Testis (tissue), 5 donors: ENCODE measurements at places on chromosomes 5 and 9.

GRCh38 chr9:5841771-5842573 is 9.1 kb upstream of the ERMP1 start:
- no peaks in the 10 kb centered on the region for H3K36me3 ChIP-seq
- peaks cover 20% of the 10 kb centered on the region for H3K4me1 ChIP-seq

DNA sequence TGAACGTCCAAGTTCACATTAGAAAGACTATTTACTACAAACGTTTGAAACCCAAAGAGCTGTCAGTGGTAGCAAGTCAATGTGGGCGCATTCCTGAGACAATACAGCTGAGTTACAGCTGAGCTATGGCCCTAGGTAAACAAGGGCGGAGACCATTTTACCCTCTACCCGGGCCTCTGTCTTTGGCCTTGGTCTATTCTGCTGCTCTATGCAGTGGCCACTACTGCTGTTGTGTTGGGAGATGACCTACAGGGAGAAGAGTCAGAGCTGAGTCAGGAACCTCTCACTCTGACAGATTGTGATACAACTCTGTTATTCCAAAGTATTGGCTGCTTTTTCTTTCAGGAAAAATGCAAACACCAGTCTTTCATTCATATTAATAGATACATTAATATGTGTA is 700.6 kb downstream of the SEMA5A start:
- H3K36me3 ChIP-seq, result no peaks in the 10 kb centered on the region
- no peak for DNase-seq
- no peaks in the 10 kb centered on the region for H3K27me3 ChIP-seq
- H3K27ac ChIP-seq, result no peak overlapping the region
- H3K4me3 ChIP-seq, result no peak overlapping the region

- no peak overlapping the region for H3K27ac ChIP-seq
- H3K36me3 ChIP-seq, result no peaks in the 10 kb centered on the region
- no peak overlapping the region for H3K4me3 ChIP-seq
- H3K4me1 ChIP-seq, result no peaks in the 10 kb centered on the region
- DNase-seq, result no peak
- no peaks in the 10 kb centered on the region for H3K27me3 ChIP-seq
Measured at GRCh38 chr9:81031422-81032029, 657.8 kb downstream of the TLE1 start.

- H3K27ac ChIP-seq, result no peak overlapping the region
- H3K27me3 ChIP-seq, result no peaks in the 10 kb centered on the region
- DNase-seq, result no peak
- no peak overlapping the region for H3K4me3 ChIP-seq
- H3K36me3 ChIP-seq, result no peaks in the 10 kb centered on the region
- H3K4me1 ChIP-seq, result peaks cover 16% of the 10 kb centered on the region
Measured at GRCh38 chr5:115838885-115839518, 2.4 kb downstream of the ATG12 start.

DNA sequence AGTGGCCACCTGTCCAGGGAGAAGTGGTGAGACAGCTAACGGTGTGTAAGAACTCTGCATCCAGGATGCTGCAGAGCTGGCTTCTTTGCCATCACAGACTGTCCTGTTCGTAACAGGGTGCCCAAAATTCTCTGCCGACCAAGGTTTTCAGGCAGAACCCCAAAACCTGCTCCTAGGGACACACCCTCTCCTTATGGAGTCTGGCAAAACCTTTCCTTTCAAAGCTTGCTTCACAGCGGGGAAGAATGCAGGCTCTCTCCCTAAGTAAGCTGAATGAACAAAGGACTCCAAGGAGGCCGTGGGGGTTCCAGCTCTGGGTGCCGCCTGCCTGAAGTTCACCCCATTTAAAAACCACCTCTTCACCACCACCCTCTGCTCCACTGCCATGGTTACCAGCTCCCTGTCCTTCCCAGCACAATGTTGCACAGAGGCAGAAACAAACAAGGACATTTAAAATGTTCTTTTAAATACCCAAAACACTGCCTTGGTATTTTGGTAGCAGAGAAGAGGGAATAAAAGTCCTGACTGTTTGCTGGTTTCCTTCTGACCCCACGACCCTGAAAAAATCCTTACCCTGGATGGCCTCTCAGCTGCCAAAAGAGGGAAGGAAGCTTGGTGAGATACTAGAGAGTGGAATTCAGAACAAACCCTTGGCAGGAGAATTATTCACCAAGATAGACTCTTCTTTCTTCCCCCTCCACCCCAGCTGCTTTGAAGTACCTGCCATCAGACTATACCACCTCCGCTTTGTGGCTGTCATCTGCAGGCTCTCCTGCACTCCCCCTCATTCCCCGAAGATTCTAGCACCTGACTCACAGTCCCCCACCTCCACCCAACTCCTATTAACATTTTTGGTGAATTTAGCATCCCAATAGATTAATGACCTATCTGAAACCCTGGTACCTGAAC is 7.1 kb upstream of the KLF9 start:
- H3K27me3 ChIP-seq, result no peaks in the 10 kb centered on the region
- H3K36me3 ChIP-seq, result no peaks in the 10 kb centered on the region
- H3K27ac ChIP-seq, result peak overlapping the region; percentile 98
- peak; percentile 31 for DNase-seq
- H3K4me3 ChIP-seq, result peak overlapping the region; percentile 48

GRCh38 chr9:75658301-75658905 is 232.1 kb upstream of the PCSK5 start:
- DNase-seq, result no peak
- H3K4me1 ChIP-seq, result no peaks in the 10 kb centered on the region
- H3K4me3 ChIP-seq, result no peak overlapping the region
- no peak overlapping the region for H3K27ac ChIP-seq
- no peaks in the 10 kb centered on the region for H3K27me3 ChIP-seq

GRCh38 chr9:121645003-121645402 is 6.4 kb upstream of the DAB2IP start:
- H3K4me3 ChIP-seq, result no peak overlapping the region
- H3K36me3 ChIP-seq, result no peaks in the 10 kb centered on the region
- H3K27ac ChIP-seq, result no peak overlapping the region
- peaks cover 4% of the 10 kb centered on the region for H3K4me1 ChIP-seq

- H3K4me3 ChIP-seq, result no peak overlapping the region
- no peaks in the 10 kb centered on the region for H3K27me3 ChIP-seq
- H3K36me3 ChIP-seq, result no peaks in the 10 kb centered on the region
- no peak for DNase-seq
Measured at GRCh38 chr5:59685191-59685530, 208.4 kb downstream of the PDE4D start.

DNA sequence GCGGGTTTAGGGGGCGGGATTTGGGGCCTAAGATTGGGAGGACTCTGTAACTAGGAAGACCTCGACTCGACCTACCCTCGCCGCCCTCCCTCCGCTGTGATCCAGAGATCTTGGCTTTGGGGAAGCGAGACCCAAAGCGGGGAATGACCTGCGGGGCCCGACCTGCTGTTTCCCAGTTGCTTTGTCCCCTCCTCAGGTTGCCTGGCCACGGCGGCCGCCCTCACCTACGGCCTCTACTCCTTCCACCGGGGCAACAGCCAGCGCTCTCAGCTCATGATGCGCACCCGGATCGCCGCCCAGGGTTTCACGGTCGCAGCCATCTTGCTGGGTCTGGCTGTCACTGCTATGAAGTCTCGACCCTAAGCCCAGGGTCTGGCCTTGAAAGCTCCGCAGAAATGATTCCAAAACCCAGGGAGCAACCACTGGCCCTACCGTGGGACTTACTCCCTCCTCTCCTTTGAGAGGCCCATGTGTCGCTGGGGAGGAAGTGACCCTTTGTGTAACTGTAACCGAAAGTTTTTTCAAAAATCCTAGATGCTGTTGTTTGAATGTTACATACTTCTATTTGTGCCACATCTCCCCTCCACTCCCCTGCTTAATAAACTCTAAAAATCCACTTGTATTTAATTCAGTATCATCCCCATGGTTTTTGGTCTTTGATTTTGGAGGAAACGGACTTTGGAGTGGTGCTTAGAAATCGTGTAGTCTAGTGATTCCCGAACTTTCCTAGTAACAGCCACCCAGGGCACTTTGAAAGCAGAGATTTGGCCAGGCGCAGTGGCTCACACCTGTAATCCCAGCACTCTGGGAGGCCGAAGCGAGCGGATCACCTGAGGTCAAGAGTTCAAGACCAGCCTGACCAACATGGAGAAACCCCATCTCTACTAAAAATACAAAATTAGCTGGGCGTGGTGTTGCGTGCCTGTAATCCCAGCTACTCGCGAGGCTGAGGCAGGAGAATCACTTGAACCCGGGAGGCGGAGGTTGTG is 878 bp downstream of the HIGD2A start:
- peaks cover 13% of the 10 kb centered on the region for H3K4me1 ChIP-seq
- H3K36me3 ChIP-seq, result no peaks in the 10 kb centered on the region
- H3K27ac ChIP-seq, result peak overlapping the region; percentile 89
- no peak for DNase-seq
- no peaks in the 10 kb centered on the region for H3K27me3 ChIP-seq
- peak overlapping the region; percentile 74 for H3K4me3 ChIP-seq

- no peak for DNase-seq
- H3K4me1 ChIP-seq, result no peaks in the 10 kb centered on the region
- H3K4me3 ChIP-seq, result no peak overlapping the region
- no peaks in the 10 kb centered on the region for H3K36me3 ChIP-seq
Measured at GRCh38 chr5:4676934-4677333, 463.2 kb upstream of the ADAMTS16 start.

DNA sequence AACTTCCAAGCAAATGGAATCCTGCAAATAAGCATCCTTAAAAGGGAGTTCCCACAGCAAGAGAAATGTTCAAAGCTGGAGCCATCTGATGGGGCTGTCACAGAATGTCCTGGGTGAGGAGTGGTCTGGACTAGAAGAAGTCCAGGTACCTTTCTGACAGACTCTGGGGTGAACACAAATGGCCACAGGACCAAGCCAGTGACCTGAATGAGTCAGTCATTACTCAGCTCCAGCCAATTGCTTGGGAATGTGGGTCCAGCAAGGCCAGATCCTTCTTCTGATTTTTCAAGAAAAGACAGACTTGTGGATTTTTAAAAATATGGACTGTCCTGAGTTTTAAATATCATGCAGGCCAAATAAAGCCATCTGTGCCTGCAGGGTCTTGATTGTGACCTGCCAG is 30.1 kb downstream of the GALNT10 start:
- DNase-seq, result no peak
- H3K36me3 ChIP-seq, result no peaks in the 10 kb centered on the region
- no peaks in the 10 kb centered on the region for H3K27me3 ChIP-seq
- H3K4me1 ChIP-seq, result peaks cover 8% of the 10 kb centered on the region

GRCh38 chr9:33220681-33221567 is 19.0 kb upstream of the SPINK4 start:
- H3K4me3 ChIP-seq, result no peak overlapping the region
- no peak overlapping the region for H3K27ac ChIP-seq
- no peaks in the 10 kb centered on the region for H3K27me3 ChIP-seq
- DNase-seq, result no peak
- H3K4me1 ChIP-seq, result peaks cover 7% of the 10 kb centered on the region

DNA sequence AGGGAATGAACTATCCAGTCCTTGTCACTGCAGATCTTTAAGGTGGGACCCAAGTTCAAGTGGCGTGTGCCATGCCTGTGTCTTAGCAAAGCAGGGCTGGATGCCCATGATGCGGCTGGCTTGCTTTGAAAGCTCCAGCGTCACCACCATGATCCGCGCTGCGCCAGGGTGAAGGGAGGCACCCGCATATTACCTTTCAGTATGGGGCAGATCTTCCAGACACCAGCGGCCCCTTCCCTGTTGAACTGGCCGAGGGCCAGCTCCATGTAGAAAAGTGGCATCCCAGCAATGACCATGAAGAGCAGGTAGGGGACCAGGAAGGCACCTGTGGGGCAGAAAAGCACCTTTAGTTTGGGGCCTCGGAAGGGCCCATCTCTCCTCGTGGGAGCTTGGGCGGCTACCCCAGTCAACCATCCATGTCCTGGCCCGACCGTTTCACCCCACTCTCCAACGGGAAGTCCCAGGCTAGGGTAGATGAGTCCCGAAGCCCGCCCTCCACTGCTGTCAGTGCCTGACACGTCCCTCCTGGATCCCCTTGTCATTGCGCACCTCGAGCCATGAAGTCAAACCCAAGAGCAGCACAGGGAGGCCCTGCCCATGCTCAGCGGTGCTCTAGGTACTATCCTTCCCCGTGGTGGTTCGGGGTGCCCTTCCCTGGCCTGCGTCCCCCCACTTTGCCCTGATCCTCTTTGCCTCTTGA is 3.9 kb downstream of the SLC6A3 start:
- H3K36me3 ChIP-seq, result no peaks in the 10 kb centered on the region
- no peaks in the 10 kb centered on the region for H3K27me3 ChIP-seq
- H3K4me3 ChIP-seq, result no peak overlapping the region
- no peak for DNase-seq
- H3K27ac ChIP-seq, result no peak overlapping the region

DNA sequence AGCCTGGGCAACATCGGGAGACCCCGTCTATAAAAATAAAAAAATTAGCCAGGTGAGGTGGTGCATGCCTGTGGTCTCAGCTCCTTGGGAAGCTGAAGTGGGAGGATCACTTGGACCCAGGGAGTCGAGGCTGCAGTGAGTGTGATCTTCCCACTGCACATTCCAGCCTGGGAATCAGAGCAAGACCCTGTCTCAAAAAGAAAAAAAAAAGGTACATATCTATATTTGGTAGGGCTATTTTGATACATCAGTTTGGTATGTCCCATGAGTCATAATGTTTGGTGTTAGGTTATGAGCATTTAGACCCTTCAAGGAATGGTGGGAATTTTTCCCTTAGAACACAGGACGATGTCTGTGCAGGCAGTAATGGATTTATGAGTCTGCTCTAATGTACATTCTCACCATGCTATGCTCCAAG is 55.3 kb upstream of the POU4F3 start:
- H3K27ac ChIP-seq, result no peak overlapping the region
- DNase-seq, result no peak
- H3K4me1 ChIP-seq, result no peaks in the 10 kb centered on the region

GRCh38 chr9:123049589-123050222 is 16.2 kb downstream of the GPR21 start:
- H3K27me3 ChIP-seq, result no peaks in the 10 kb centered on the region
- no peaks in the 10 kb centered on the region for H3K36me3 ChIP-seq
- no peak overlapping the region for H3K4me3 ChIP-seq
- H3K27ac ChIP-seq, result peak overlapping the region; percentile 22
- H3K4me1 ChIP-seq, result peaks cover 22% of the 10 kb centered on the region

- no peak overlapping the region for H3K27ac ChIP-seq
- no peak for DNase-seq
- no peaks in the 10 kb centered on the region for H3K36me3 ChIP-seq
- no peaks in the 10 kb centered on the region for H3K27me3 ChIP-seq
- H3K4me3 ChIP-seq, result no peak overlapping the region
Measured at GRCh38 chr5:158746979-158747378, 352.7 kb downstream of the EBF1 start.

DNA sequence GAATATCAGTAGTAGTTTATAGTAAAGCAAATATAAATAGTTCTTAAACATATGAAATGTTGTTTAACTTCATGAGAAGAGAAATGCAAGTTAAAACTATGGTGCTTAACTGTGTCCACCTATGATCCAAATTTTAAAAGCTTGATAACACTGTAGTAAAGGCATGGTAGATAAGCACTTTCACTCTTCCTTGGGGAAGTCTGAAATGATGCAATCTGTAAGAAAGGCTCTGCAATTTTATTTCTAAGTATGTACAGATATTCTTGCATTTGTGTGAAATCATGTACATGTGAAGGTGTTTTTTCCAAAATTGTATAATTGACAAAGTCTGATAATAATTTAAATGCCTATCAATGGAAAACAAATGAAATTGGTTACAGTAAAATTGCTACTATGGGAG is 66.9 kb downstream of the SYK start:
- no peak overlapping the region for H3K27ac ChIP-seq
- H3K27me3 ChIP-seq, result no peaks in the 10 kb centered on the region
- no peak for DNase-seq
- no peaks in the 10 kb centered on the region for H3K36me3 ChIP-seq
- H3K4me3 ChIP-seq, result no peak overlapping the region
